ENCODE measurements at places on chromosomes 5 and 9.

DNA sequence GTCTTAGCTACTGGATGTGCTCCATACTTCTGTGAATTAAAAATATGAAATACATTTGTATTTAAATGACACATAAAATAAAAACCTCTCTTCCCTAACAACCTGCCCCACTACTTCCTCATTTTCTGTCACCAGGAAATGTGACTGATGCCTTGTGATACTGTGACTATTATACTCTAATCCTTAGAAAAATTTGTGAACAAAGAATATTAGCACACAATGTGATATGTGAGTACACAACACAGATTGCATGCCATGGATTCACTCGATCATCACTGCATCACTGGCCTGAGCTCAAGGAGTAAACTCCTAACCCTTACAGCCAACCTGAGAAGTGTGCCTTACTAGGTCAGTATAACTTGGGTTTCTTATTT is 281.0 kb downstream of the EFNA5 start:
- DNase-seq: no peak

DNA sequence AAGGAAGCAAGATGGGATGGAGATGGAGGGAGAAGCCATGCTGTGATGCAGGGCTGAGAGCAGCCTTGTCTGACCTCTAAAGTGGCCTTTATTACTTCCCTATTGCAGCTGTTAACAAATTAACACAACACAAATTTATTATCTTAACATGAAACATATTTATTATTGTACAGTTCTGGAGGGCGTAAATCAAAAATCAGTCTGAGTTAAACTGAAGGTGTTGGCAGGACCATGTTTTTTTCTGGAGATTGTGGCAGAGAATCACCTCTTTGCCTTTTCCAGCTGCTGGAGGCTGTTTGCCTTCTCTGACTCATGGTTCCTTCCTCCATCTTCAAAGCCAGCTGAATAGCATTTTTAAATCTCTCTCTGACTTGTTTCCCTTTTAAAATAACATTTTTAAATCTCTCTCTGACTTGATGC is 7.2 kb upstream of the MCC start:
- DNase-seq: no peak

- DNase-seq: no peak
Observed at GRCh38 chr5:138955013-138955660, 80.0 kb upstream of the LRRTM2 start.

GRCh38 chr5:180977852-180978251 is 10.8 kb upstream of the BTNL3 start:
- DNase-seq: no peak

DNA sequence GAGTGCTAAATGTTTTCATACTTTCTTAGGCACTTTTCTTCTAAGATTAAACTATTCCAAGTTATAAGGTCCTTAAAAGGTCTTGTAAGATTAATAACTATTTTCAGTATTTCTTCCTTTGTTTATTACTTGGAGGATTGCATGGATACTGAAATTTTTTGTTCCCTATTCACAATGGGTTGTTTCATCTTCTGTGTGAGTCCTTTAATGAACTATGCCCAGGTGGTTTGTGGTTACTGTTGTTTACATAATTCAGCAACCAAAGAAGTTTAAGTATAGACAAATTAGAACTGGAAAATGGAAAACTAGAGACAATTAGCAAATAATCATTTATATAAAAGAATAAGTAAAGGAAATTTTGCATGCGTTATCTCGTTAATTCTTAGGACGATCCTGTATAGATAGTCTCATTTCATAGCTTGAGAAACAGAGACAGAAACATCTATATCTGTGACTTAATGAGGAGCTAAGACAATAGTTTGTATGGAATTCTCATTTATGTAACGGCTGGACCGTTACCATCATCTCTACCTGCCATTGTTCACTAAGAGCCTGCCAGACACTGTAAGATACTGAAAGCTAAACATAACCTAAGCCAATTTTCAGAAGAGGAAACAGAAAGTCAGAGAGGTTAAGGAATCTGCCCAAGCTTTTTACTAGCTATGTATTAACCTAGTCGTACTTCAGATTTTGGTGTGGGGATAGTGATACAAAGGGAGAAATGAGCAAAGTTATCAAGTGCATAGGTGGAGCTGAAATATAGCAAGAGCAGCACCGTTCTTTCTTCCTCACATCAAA is 148.2 kb downstream of the PAM start:
- no peak for DNase-seq

DNA sequence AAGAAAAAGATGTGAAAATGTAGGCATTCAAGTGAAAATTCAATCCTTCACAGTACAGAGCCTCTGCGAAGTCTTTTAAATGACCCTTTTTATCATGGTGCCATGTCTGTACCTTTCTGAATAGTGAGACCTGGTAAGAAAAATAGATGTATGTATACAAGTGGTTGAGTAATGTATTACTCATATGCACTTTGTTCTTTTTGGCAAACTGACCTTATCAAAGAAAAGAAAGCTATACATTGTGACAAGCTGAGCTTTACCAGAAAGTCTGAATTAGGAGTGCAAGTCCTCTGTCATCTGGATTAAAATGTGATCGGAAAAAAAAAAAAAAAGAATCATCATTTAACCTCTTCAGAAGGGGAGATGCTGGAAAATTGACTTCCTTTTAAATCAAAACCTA is 356.4 kb upstream of the CCNH start:
- no peak for DNase-seq

- no peak for DNase-seq
Observed at GRCh38 chr5:77777281-77777892, 1.2 kb upstream of the TBCA start.

DNA sequence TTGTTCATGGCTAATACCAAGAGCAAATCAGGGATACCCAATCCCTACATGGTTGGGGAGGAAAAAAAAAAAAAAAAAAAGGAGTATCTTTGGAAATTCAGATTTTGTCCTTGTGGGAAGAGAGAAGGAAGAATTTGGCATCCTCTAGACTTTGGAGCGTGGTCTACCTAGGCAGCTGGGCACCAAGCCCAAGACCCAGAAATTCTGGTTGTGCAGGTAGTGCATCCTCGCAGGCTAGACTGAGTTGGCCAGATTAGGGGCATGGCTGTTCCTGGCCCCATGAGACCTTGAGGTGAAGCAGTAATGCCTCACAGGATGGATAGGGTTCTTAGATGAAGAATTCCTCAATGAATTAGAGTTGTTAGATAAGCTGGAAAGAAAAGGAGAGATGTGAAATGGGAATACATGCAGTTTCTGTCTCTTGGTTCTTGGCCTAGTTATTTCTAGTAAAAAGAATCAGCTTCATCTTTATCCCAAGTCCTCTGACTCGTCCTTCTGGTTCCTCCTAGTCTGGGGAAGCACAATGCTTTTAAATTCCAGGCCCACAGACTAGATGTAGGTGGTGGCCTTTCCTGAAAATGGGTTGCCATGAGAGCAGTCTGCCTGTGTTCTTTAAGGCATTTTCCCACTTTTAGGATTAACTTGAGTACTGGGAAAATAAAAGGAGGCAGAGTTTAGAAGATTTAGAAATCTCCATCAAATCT is 140.5 kb upstream of the RUSC2 start:
- DNase-seq: no peak

DNA sequence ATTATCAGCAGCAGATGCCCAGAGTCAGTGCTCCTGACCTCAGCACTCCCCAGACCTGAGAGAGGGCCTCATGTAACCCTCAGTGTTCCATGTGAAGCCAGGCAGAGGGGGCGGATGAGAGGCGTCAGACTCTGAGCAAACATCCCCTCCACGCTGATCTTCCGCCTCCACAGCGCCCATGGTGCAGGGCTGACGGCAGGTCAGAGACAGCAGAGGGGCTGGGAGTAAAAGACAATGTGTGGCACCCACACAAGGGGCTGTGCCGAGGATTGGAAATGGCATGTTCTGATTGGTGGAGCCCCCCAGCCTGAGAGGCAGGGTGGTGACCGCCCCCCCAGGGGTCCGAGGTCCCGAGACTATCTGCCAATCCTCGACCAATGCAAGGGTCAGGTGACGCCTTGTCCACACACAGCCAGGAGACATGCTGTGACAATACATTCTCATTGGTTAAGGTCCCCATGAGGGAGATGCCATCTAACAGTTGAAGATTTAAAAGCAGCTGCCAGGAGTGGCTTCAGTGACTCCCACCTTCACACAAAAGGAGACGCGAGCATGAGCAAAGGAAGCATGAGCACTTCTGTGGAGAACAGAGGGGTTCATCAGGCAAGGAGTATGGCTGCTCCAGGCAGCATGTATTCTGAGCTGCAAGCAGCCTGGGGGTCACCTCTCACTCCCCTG is 19.3 kb upstream of the SLC25A51 start:
- DNase-seq: no peak

DNA sequence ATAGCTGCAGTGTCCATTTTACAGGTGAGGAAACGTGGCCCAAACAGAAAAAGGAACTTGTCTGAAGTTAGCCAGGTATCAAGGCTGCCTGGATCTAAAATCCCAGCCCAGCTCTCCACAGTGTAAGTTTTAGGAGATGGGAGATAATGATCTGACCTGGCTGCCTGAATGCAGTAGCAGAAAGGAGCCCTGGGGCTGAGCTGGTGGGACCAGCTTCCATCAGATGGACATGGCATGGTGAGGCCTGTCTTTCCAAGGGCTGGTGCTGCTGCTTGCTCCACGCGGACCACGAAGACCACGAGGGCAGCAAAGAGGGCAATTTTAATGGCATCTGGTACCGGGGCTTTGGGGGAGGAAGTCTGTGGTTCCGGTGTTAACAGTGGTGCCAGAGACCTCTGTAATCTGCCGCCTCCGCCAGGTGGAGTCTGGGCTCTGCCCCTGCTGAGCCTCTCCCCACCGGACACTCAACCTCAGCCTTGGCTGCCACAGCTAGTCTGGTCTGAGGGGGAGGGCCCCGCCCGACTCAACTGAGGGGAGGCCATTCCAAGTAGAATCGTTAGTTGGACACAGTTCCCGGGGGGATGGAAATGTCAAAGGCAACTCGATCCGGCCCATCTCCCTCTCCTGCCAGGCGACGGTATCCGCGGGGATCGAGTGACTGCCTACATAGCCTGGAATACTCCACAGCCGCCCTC is 650 bp downstream of the MYORG start:
- no peak for DNase-seq

GRCh38 chr9:1619915-1620710 is 395.0 kb upstream of the SMARCA2 start:
- no peak for DNase-seq

DNA sequence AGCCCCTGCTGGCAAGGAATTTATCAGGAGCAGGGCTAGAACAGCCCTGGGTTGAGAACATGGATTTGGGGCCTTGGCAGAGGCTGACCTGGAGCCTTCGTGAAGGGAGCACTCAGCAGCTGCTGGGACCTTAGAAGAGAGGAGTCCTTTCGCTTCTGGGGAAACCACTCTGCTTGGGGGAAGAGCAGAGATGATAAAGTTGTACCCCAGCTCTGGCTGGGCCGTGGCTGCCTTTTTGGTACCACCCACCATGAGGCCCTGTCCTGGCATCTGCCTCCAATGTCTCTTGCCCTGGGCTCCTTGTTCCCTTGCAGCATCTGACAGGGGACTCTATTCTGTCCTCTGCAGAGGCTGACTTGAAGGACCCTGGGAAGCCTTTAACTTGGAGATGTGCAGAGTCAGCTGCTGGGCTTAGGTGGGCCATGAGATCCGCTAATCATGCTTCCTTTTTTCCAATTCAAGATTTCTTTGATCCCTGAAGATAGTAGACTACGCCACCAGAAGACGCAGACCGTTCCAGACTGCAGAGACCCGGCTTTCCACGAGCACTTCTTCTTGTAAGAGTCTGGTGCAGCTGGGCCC is 20.2 kb downstream of the RGS3 start:
- DNase-seq: no peak

GRCh38 chr9:133368249-133368881 is 7.5 kb downstream of the SURF4 start:
- DNase-seq: no peak

DNA sequence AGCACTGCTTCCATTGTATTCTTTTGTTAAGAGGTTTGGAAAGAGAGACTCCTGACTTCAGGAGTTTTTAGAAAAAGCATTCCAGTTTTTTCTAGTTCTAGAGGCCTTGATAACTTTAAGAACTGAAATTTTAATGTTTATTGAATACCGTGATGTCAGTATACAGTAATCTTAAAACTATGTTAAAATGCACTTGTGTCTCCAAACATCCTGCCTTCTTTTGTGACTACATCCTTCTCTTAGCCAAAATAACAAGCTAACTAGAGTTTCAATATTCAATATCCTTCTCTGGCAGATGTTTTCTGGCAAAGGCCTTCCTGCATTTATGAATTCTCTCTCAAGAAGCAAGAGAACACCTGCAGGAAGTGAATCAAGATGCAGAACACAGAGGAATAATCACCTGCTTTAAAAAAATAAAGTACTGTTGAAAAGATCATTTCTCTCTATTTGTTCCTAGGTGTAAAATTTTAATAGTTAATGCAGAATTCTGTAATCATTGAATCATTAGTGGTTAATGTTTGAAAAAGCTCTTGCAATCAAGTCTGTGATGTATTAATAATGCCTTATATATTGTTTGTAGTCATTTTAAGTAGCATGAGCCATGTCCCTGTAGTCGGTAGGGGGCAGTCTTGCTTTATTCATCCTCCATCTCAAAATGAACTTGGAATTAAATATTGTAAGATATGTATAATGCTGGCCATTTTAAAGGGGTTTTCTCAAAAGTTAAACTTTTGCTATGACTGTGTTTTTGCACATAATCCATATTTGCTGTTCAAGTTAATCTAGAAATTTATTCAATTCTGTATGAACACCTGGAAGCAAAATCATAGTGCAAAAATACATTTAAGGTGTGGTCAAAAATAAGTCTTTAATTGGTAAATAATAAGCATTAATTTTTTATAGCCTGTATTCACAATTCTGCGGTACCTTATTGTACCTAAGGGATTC is 43.1 kb downstream of the NDFIP1 start:
- DNase-seq: peak; percentile 30

- no peak for DNase-seq
Observed at GRCh38 chr5:16952968-16953671, 17.0 kb upstream of the MYO10 start.

- no peak for DNase-seq
Observed at GRCh38 chr9:82588301-82589180, 474.4 kb downstream of the RASEF start.

GRCh38 chr5:164475339-164475977 is 970.0 kb downstream of the MAT2B start:
- no peak for DNase-seq

DNA sequence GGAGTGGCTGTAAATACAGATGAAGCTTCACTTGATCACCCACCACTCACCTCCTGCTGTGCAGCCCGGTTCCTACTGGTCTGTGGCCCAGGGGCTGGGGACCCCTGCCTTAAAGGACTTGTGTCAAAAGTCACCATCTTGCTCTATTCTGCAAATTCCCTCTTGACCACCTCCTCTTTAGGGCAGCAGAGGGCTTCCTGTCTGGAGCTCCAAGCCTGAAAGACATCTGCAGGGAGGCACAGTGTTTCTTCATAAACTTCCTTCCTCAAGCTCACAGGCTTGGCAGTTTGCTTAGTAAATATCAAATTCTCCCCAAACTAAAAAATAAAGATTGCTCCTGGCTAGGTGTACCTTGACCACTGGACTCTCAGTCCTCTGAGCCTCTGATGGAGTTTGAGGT is 104.4 kb downstream of the FRMD3 start:
- DNase-seq: no peak

All from GM12864 (cell line).